Urinary bladder (tissue), 4 donors: ENCODE measurements at places on chromosomes 11 and 22. TPM values are rescaled to one million over a fixed set of nuclear protein-coding genes. Genes with fewer than 3 reads are reported as not detected.

GRCh38 chr11:48043991-48044512 is 63.7 kb downstream of the PTPRJ start:
- no peak for DNase-seq

- DNase-seq: no peak
Observed at GRCh38 chr11:66938582-66939135, 19.5 kb downstream of the PC start.

- no peak for DNase-seq
Observed at GRCh38 chr22:42287174-42287890, 16.9 kb upstream of the TCF20 start.

DNA sequence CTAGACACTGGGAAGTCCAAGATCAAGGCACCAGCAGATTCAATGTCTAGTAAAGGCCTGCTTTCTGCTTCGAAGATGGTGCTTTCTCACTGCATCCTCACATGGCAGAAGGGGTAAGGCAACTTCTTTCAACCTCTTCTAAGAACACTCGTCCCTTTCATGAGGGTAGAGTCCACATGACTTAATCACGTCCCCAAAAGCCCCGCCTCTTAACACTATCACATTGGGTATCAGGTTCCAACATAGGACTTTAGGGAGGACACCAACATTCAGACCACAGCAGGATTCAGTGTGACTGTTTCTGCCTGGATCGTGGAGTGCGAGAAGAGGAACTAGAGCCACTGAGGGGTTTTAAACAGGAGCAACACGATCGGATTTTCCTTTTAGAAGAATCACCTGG is 3.7 kb upstream of the TIRAP start:
- no peak for DNase-seq

DNA sequence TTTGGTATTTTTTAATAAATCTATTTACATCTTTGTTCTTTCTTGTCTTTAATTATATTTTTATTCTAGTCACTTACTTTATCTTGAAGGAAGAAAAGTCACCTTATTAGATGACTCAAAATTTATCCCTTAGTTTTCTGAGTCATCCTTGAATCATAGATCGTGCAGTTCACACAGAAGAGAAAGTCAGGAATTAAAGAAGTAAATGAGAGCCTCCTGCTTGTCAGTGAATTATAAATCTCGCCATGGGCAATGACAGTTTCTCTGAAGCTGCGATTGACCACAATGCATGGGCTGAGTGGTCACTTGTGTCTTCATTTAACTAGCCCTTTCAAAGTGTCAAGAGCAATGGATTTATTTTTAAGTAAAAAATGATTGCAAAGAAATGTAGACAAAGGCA is 91.2 kb downstream of the LUZP2 start:
- DNase-seq: no peak

DNA sequence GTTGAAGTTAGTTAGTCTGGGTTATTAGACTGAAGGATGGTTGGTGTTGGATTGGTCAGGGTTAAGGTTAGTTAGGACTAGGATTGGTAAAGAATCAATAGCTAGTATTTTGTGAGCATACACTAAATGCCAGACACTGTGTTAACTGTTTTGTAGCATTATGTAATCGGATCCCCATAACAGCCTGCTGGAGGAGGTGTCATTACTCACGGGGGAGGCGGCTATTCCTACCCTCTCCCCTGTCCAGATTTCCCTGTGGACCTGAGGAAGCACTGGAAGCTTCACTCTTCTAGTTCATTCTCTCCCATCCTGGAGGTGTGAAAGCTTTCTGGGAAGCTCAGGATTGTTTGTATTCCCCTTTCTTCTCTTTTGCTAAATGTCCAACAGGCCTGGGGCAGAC is 40.5 kb upstream of the KCNJ11 start:
- DNase-seq: no peak

- DNase-seq: no peak
Observed at GRCh38 chr11:78050964-78051831, 12.5 kb upstream of the THRSP start.

DNA sequence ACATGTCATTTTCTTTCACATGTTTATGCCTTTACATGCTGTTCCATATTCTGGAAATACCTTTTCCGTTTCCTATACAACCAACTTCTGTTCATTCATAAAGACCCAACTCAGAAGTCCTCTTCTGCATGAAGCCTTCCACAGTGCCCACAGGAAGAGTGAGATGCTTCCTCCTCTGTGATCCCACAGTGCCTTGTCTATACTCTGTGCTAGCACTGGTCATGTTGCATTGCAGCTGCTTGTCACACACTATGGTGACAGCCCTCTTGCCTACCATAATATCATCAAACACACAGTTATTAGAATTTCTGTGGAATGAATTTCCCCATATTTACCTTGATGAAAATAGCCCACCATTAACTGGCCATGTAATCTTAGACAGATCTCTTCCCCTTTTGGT is 8.9 kb downstream of the PARVA start:
- DNase-seq: no peak

DNA sequence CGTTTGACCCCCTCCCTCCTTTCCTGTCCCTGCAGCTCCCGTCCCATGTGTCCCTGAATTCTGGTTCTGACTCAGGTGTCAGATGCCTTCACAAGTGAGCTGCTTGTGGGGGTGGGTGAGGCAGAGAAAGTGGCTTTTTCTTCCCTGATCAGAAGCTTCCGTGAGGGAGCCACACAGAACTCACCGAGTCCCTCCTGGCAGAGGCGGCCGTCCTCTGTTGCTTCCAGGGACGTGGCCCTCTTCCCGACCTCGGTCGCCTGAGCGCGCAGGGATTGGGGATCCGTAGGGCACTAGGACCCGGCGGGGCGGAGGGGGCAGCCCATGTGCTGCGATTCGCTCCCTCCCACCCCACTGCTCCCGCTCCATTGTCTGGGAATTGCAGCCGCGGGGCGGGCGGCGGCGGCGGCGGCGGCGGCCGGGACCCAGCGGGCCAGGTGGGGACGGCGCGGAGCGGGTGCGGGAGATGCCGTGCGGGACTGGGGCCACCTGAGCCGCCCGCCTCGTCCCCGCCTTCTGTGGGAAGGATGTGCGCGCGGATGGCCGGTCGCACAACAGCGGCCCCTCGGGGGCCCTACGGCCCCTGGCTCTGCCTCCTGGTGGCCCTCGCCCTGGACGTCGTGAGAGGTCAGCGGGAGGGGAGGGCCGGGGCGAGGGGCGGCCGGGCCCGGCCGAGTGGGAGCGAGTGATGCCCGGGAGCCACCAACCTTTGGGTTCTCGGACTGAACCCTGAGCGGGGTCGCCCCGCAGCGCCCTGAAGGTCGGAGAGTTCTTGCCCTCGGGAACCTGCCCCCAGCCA is at the start of gene TMEM132A:
Gene TMEM132A (plus strand): TSS at position 351 of the 796 bp plus-strand sequence. CDS start 174 bp downstream, at position 525.
- DNase-seq: no peak

DNA sequence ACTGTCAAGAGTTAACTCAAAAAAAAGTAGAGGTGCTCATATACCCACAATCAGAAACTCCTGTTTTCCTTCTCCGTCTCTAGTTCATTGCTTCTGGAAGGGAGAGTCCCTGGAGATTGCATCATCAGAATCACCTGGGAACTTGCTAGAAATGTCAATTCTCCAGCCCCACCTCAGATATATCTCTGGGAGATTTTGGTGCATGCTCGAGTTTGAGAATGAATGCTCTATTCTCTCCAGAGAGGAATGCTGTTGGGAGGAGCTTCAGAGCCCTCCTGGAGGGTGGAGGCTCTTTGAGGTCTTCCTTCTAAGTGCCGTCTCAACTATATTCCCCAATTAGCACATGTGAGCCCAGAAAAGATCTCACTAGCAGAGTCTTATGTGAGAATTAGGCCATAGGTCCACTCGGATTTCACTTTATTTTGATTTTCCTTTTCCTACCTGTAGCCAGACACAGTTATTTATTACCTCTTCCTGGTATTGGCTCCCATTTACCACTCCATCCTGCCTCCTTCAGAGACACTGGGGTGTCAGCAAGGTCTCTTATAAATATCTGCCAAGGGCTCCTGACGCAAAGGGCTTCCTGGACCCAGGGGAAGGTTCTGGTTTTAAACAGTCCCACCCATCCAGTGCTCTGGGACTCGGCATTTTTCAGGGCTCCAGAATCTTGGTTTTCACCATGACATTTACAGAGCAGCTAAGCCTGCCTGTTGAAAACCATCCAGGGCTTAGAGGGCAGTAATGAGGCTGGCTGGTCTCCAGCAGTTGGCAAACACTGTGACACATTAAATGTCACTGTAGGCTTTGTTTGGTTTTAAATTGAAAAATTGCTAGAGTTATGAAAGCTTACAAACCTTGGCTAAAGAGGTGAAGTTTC is 136.2 kb downstream of the CD44 start:
- DNase-seq: no peak

- DNase-seq: no peak
Observed at GRCh38 chr22:30823015-30823370, 128.3 kb downstream of the OSBP2 start.

DNA sequence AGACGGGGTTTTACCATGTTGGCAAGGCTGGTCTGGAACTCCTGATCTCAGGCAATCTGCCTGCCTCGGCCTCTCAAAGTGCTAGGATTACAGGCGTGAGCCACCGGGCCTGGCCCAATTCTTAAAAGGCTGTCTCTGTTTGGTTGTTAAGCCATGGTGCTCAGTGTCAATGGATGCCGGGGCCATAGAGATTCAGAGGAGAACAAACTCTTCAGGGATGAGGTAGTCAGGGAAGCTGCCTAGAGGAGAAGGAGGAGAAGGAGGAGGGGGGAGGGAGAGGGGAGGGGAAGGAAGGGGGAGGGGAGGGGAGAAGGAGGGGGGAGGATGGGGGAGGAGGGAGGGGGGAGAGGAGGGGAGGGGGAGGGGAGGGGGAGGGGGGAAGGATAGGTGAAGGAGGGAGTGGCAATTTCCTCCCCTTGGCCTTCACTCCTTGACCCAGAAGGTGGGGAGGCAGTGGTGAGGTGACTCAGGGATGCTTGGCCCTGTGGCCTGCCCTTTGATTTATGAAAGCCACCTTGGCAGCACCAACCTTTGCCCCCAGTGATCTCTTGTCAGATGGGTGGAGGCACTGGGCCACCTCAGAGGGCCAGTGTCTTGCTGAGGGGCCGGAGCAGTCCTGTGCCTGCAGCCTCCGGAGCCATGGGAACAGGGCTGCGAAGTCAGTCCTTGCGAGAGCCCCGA is at the start of gene C11orf86:
Gene C11orf86 (plus strand): TSS at position 581 of the 681 bp plus-strand sequence. CDS start 59 bp downstream, at position 640.
- no peak for DNase-seq

GRCh38 chr11:35796562-35796961 is 134.0 kb downstream of the TRIM44 start:
- no peak for DNase-seq

- no peak for DNase-seq
Observed at GRCh38 chr11:28384418-28384817, 276.2 kb downstream of the METTL15 start.

DNA sequence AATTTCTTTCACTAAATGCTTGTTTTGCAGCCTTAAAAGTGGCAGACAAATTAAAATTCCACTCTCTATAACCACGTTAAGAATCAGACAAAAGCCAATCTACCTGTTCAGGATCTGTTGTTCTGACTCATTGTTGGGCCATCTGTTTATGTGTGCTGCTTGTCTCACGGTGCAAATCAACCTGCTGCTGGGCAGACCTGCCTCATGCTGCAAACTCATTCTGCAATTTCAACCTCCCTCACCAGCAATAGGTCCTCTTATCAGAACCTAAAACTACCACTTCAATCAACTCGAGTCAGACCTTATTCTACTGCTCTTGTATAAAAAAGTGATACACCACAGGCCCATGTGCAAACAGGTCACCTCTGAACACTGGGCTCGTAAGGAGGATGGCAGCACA is 75.1 kb downstream of the LARGE2 start:
- no peak for DNase-seq

GRCh38 chr11:59582006-59582405 is 33.6 kb downstream of the OSBP start:
- no peak for DNase-seq

GRCh38 chr22:20721409-20722218 is 52.3 kb upstream of the SERPIND1 start:
- DNase-seq: no peak

GRCh38 chr11:88594274-88594950 is 256.9 kb upstream of the CTSC start:
- DNase-seq: no peak

GRCh38 chr11:9089636-9090035 is 1.8 kb downstream of the SCUBE2 start:
- no peak for DNase-seq

Gene CHRDL2
- 0.69 TPM for total RNA-seq

Gene C11orf42
- not detected for total RNA-seq

Gene EHBP1L1
- total RNA-seq: 45.9 TPM

Gene MAPK8IP2
- total RNA-seq: 1.2 TPM

Gene MMP11
- 7.3 TPM for total RNA-seq

Gene C11orf21
- 0.42 TPM for total RNA-seq

Gene GNG3
- 0.37 TPM for total RNA-seq

Gene PATE4
- not detected for total RNA-seq

Gene APOBEC3A
- total RNA-seq: 0.42 TPM

Gene CNTF
- 1.3 TPM for total RNA-seq

Gene DYNC2H1
- 91.8 TPM for total RNA-seq
